ENCODE measurements at places on chromosomes 5 and 9.

- DNase-seq: no peak
Measured at GRCh38 chr9:133423216-133423615, 1.0 kb downstream of the ADAMTS13 start.

GRCh38 chr9:89873801-89874200 lies 269.0 kb downstream of the GADD45G start:
- DNase-seq: no peak

DNA sequence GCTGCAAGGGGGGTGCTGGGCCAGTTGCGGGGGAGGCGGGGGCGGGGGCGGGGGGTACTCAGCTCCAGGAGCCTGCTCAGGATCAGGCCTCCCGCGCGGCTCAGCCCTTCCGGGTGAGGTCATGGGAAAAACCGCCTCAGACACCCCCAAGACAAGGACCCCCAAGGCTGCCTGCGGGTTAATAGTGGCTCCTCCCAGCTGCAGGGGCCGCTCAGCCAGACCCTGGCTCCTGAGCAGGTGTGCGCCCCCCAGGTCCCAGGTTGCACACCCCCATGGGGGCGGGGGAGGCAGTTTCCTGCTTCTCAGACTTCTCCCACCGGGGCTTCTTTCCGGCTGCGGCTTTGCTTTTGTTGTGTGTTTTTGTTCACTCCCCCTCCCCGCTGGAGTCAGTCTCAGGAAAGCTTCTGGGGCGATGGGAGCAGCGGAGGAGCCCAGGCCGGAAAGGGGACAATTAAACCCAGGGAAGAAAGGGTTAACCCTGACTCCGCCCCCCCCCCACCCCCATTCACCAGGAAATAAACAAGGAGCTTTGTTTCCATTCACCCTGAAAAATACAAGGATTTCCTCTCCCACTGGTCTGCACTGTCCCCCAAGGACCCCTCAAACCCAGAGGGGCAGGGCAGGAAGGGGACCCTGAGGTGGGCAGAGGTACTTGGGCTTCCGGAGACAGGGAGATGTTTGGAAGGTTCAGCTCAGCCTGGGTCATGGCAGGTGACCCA lies 42.3 kb upstream of the NOTCH1 start:
- DNase-seq: no peak

- DNase-seq: no peak
Measured at GRCh38 chr5:72921886-72922285, 34.0 kb upstream of the FCHO2 start.

- DNase-seq: no peak
Measured at GRCh38 chr5:3827624-3828023, 232.0 kb downstream of the IRX1 start.

DNA sequence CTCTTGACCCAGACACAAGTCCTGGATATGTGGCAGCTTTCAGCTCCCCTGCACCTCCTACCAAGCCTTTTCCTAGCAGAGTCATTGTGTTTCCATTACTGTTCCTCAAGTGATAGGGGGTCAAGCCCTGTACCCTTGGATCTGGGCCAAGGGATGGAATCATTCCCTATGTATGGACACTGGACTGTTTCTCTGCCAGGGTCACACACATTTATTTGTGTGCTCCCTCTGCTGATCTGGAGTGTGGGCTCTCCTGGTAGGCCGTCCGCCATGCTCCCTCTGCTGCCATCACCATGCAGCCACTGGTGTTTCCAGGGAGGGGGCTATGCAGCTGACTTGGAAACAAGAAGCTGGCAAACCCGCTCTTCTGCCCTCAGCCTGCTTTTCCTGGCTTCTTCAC lies 9.5 kb downstream of the GM2A start:
- no peak for DNase-seq

- no peak for DNase-seq
Measured at GRCh38 chr9:70403618-70404025, 10.8 kb downstream of the KLF9 start.

DNA sequence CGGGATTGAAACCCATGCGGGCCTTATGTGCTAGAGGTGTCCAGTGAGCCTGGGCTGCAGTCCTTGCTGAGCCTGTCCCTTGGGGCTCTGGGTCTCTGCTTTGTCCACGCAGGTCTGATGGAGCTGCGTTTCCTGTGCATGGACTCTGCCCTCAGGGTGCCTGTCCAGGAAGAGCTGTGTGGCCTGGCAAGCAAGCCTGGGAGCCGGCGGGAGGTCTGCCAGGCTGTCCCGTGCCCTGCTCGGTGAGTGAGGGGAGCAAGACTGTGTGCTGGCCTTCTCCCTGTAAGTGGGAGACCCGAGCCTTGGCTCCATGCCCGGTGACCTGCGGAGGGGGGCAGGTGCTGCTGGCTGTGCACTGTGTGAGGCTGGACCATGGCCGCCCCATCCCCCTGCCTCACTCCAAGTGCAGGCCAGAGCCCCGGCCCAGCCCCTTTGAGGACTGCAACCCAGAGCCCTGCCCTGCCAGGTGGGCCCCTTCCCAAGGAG lies 11.2 kb upstream of the CACFD1 start:
- no peak for DNase-seq

- no peak for DNase-seq
Measured at GRCh38 chr5:88882276-88883038, 527 bp downstream of the MEF2C start.

- no peak for DNase-seq
Measured at GRCh38 chr9:23314247-23314646, 511.8 kb downstream of the ELAVL2 start.

DNA sequence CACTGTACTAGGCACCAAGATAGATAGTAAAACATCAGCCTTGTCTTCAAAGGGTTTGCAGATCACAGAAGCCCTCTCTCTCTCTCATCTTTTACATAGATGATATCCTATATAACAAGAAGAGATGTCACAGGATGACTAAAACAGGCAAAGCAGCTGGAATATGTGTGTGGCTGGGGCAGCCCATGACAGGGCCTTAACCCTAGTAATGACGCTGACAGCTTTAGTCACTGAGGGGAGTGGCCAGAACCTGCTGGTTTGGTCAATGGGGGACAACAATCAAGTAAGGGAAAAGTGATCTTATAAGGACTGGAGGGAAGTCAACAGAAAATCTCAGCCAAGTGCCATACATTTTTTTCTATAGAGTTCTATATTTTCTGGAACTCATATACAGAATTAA lies 41.9 kb upstream of the RIC1 start:
- no peak for DNase-seq

DNA sequence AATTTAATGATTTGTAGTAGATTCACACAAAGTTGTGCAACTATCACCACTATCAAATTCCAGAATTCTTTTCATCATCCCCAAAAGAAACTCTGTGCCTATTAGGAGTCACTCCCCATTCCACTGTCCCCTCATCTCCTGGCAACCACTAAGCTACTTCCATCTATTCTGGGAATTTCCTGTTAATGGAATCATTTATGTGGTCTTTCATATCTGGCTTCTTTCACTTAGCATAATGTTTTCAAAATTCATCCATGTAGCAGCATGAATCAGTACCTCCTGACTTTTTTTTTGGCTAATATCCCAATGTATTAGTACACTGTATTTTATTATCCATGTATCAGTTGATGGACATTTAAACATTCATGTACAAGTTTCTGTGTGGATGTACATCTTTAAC lies 157.6 kb downstream of the TTC39B start:
- DNase-seq: no peak

GRCh38 chr5:56465769-56466135 lies 232.6 kb upstream of the ANKRD55 start:
- DNase-seq: no peak

DNA sequence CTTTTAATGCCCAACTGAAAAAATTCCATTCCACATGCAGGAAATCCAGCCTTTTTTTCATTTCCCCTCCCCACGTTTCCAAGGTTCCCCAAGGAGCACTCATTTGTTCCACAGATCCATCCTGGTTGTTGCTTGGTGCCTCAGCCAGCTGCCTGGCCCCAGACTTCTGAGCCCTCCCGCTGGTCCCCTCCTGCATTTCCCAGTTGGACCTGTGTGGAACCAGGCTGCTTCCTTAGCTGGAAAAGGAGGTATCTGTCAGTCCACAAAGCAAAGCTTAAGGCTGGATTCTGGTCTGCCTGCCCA lies 44.8 kb downstream of the ANGPTL2 start:
- DNase-seq: no peak

GRCh38 chr5:127518319-127518621 lies 830 bp downstream of the PRRC1 start:
- no peak for DNase-seq

DNA sequence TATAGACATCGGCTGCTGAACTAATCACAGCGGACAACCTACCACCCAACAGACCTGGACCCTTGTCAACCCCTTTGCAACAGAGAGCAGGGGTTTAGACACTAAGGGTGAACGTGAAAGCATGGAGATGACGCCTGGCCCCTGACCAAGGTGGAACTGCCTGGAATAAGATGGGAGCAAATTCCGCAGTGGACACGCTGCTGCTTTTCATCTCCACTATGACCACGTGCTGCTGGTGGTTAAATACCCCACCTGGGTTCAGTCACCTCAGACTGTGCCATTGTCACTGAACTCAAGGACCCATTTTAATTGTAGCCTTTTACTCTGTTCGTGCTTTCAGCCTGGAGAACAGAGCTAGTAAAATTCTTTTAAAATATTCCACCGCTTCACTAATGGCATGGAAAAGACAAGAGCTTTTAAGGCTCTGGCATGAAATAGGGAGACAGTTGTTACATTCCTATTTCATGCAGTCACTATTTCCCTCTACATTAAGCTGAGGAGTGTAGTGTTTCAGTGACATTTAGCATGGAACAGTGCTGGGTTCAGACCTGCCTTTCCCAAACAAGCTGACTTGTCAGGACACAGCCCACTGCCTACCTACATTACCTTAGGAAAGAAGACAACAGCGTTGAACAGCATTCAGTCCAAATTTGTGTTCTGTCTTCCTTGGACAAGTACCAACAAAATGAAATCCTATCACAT lies 96.8 kb downstream of the ANKRD18B start:
- no peak for DNase-seq

Data from SW 1271 (cell line).